Naive thymus-derived CD8-positive, alpha-beta T cell (primary cell): ENCODE measurements at places on chromosomes 2 and 18.

DNA sequence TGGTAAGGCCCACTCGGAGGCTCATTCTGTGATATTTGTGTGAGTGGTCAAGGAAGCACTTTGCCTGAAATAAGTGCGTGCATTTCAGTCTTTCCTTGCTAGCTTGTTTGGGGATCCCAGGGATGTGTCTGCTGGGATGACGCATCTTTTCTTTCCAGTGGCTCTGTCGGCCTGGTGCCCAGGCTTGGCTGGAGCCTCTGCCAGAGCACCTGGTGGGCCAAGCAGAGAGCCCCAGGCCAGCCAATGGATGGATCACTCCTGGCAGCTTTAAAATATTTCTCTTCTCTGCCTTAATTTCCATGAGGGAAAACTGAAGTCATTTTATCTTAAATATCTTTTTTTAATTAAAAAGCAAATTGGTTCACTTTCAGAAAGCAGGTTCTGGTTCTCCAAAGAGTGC, 501.8 kb upstream of the HS6ST1 start:
- no peak for DNase-seq

- no peak for DNase-seq
Measured at GRCh38 chr2:64422466-64422865, 31.5 kb upstream of the LGALSL start.

GRCh38 chr2:38097258-38097987, 21.5 kb upstream of the CYP1B1 start:
- no peak for DNase-seq

- DNase-seq = no peak
Measured at GRCh38 chr2:65620524-65620923, 188.1 kb upstream of the SPRED2 start.

- DNase-seq = no peak
Measured at GRCh38 chr2:231679908-231680284, 28.4 kb upstream of the PTMA start.
